Stimulated activated CD8-positive, alpha-beta memory T cell treated with anti-CD3 and anti-CD28 coated beads, Interleukin-7, amount 100 ng/mL, for 1 hour (primary cell): ENCODE measurements at places on chromosomes 5 and 9.

GRCh38 chr5:148864113-148864841 lies 37.9 kb downstream of the ADRB2 start:
- DNase-seq, result no peak

GRCh38 chr9:70861376-70861775 lies 260.0 kb downstream of the TRPM3 start:
- no peak for DNase-seq

GRCh38 chr5:71892641-71893365 lies 173.7 kb downstream of the CARTPT start:
- no peak for DNase-seq

DNA sequence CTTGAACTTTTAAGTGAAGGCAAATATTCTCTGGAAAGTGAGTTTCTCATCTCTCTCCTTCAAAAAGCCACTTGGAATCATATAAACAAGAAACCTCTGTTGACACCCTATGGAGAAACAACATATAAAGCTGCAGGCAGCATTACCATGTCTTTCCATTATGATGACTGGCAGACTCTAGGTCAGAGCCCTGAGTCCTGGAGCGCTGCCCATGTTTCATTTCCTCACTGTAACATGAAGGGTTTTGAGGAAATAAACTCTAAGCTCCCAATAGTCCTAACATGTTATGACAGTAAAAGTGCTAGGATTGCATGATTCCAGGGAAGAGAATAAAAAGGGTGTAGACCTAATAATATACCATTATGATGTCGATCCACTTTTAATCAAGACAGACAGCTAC lies 220.6 kb downstream of the CTNND2 start:
- no peak for DNase-seq

GRCh38 chr9:27818348-27818747 lies 245.1 kb upstream of the C9orf72 start:
- no peak for DNase-seq

GRCh38 chr5:123174916-123175481 lies 86.0 kb downstream of the PRDM6 start:
- DNase-seq, result no peak

DNA sequence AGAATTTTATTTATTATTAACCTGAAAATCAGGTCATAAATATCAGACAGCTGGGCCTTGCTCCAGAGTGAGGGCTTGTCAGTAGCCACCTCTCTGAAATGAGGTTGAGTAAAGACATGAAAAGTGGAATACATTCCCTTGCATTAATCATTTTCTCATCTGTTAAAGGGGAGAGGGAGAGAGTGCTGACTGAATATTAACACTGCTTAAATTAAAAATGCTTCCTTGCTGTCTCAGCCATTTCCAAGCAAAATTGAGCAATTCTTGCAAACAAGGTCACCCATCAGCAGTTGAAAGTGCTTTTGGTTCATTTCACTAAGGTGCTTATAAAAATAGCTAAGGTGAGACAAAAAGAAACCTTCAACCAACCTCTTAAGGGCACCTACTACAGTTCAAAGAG lies 102.8 kb downstream of the CMYA5 start:
- DNase-seq, result no peak

GRCh38 chr5:43192558-43193180 lies 644 bp downstream of the NIM1K start:
- no peak for DNase-seq

DNA sequence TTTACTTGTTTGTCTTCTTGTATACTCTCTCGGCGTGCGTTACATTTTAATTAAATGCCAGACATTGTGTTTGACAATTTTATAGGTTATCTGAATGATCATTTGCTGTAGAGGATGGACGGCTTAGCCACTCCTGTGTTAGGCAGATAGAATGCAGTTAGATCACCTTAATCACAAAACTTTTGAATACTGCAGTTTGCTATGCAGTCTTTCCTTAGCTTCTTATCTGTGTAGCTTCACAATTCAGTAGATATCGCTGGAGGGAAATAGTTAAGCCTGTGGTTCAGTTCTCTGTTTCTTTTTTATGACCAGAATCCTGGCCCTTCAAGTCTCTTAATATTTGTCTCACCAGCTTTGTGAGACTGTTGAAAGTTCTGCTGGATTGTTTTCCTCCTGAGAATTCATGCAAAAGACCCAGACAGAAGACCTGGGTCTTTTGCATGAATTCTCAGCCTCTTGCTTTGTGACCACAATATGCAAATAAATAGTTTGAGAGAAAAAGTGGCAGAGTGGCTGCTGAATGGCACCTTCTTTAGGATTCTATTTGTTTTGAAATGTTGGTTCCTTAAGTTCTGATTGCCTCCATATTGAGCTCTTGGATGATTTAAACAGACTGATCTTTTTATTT lies 40.2 kb downstream of the RASA1 start:
- DNase-seq, result no peak

GRCh38 chr9:74120061-74120460 lies 377.1 kb upstream of the RORB start:
- no peak for DNase-seq

- no peak for DNase-seq
Measured at GRCh38 chr5:52725065-52725746, 62.5 kb upstream of the ITGA1 start.

DNA sequence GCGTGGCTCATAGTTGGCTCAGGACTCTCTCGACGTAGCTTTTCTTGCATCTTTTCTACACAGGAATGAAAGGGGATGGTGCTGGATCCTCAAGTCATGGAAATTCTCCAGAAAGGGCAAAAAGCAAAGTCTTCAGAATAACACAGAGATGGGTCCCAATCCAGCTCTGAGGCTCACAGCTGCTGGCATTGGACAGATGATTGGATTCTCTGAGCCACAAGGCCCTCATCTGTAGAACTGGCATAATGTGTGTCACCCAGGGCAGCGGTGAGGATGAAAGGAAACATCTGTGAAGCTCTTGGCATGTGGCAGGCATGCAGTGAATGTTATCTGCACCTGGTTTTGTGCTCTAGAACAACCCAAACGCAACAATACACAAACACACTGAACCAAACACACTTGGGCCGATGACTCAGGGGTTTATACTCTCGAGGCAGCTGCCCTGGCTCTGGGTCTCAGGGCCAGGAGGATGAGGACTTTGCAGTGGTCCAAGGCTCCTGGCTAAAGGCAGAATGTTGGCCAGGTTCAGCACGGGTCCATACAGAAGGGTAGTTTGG lies 64.0 kb upstream of the UBTD2 start:
- DNase-seq, result no peak

DNA sequence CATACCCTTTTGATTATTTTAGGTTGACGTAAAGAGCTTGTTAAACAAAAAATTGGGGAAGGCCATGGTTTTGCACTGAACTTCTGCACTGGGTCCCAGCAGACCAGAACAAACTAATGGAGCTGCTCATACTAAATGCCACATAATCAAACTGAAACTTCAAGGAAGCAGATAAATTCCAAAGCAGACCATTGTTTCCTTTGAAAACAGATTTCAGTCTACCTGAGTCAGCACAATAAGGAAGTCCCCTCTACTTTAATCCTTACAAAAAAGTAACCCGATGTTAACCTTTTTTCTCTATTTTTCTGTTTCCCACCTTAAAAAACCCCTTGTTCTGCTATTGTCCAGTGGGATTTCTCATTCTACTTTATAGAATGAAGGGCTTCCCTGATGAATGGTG lies 39.2 kb downstream of the WDR36 start:
- no peak for DNase-seq

DNA sequence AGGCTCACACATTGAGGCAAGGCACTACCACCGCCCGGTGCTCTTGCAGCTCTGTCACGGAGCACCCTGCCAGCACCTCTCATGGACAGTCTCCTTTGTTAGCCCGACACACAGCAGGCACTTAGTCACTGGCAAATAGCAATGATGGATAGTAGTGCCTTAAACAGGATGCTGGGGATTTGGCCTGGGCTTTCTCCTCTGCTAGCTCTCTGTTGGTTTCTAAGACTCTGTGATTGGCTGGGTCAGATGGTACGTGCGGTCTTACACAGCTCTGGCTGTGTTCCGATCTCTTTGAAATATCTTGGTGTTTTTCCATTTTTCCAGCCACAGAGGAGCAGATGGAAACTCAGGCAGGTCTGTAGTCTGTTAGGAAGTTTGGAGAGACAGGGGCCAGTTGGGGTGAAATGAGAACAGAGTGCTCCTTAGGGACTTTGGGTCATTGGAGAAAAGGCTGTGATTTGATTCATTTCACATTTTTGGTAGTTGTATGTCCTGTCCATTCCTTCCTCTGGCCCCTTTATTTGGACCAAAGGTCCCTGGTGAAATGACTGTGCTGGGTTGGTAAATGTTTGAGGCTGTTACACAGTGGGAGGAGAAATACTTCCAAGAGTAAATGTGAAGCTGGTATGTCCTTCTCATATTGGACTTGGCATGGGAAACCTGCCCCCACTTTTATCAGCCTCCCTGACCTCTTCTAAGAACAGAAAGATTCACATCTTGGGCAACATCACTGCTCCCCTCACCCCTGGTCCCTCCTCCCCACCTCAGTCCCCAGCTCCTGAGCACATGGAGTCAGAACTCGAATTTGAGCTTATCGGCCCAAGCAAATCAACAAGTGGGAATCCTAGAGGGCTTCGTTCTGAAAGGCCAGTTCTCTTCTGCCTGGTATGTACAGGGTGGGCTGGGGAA lies 3.4 kb downstream of the SMIM3 start:
- no peak for DNase-seq

DNA sequence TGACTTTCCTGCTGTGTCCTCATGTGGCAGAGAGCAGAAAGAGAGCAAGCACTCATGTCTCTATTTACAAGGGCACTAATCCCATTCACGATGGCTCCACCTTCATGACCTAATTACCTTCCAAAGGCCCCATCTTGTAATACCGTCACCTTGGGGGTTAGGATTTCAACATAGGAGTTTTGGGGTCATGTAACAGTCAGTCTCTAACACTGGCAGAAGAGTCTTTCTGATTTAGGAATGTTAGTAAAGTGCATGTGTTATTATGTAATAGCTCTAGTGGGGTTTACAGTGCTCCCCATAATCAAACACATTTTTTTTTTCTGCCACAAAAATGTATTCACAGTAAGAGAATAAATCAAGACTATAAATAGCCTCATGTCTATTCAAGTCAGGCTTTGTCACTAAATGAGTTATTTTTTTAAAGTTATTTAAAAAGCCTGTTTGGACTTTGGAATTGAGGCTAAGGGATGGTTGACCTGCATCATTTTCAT lies 19.1 kb downstream of the GALNT10 start:
- DNase-seq, result no peak

- DNase-seq, result no peak
Measured at GRCh38 chr5:2691530-2691929, 59.9 kb downstream of the IRX2 start.

DNA sequence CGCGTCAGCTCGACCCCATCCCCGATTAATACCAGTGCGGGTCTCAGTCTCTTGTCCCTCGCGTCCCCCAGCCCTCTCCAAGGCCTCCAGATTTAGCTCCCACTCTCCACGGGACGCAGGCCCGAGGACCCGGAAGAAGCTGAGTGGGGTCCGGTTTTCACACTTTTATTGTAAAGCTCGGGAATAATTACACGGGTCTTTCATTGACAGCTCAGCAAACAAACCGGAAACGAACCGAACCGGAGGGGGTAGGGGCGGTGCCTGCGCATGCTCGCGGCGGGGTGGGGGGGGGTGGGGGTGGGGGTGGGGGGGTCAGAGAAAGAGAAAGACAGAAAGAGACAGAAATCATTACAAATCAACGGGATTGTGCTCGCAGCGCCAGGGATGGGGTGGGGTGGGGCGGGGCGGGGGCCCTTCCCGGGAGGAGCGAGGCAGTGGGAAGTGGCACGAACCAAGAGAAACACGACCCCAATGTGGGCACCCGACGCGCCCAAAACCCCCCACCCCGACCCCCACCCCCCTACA lies 27.9 kb downstream of the PCDH1 start:
- DNase-seq, result no peak

- no peak for DNase-seq
Measured at GRCh38 chr5:127940854-127941253, 142.7 kb upstream of the SLC12A2 start.

GRCh38 chr5:84372066-84372695 lies 12.5 kb downstream of the EDIL3 start:
- DNase-seq, result no peak

- DNase-seq, result no peak
Measured at GRCh38 chr5:153896701-153897100, 142.0 kb downstream of the FAM114A2 start.

DNA sequence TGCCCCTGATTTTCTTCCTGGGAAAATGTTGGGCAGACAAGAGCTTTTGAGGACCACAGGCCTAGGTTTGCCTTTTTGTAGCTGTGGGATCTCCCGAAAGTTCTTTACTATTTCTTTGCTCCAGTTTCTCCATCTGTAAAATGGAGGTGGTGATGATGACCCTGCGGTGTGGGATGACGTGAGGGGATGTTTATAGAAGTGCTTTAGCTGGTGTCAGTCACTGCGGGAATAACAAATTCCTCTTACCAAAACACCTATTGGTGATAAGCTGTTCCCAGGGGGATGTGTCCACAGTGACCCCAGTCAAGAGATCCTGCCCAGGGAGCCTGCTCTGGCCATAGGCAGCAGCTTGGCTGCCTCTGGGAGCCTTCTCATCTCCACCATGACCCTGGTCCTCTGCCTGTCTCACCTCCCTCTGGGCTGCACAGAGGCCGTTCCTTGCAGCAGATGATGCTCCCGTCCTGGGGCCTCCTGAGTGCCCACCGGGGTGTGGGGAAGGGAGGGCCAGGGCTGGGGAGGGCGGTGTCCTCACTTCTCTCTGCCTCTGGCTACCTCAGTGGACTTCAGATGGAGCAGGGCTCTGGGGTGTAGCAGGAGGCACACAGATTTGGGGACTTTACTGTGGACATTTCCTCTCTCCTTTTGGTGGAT lies 77.2 kb downstream of the COL15A1 start:
- DNase-seq, result no peak

DNA sequence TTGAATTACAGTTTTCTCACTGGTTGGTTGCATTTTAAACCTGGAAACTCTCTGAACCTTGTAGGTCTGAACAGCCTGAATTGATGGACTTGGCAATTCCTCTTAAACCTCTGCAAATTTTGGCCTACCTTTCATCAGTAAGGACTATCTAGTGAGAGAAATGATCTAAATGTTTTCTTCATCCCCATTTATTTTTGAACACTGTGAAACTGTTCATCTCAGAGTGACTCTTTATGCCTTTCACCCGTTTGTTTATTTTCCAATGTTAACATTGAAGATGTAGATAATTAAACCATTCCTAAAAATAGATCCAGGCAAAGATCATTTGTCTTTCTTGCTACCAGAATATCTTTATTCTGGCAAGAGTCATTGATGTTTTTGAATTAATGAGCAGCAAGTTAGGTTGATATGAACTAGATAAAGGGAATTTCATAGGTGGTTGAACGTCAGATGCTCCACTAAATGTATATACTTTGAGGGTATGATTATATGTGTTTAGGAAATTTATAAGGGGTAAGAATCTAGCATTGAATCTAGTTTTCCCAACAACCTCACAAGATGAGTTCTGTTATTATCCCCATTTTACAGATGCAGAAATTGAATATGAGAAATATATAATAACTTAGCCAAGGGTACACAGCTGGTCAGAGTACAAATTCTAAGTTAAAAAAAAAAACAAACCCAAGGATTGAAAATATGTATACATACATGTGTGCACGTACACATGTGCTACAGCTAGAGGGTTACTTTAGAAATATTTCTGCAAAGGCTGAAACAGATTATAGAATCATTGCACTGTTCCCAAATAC lies 3.4 kb downstream of the CPEB4 start:
- no peak for DNase-seq

GRCh38 chr9:136295055-136295454 lies 8.8 kb downstream of the CCDC187 start:
- no peak for DNase-seq

GRCh38 chr9:119736491-119737454 lies 367.5 kb upstream of the BRINP1 start:
- no peak for DNase-seq

GRCh38 chr5:93578813-93579691 lies 2.0 kb downstream of the NR2F1-AS1 start:
- no peak for DNase-seq

GRCh38 chr9:36597412-36598178 lies 24.9 kb downstream of the MELK start:
- DNase-seq, result no peak
